ENCODE measurements at places on chromosomes 7 and 10.
A peak's percentile ranks its signal among the peaks of the same experiment; 100 is the strongest.

- no peak for DNase-seq
Measured at GRCh38 chr10:93723153-93723552, 20.8 kb upstream of the FRA10AC1 start.

DNA sequence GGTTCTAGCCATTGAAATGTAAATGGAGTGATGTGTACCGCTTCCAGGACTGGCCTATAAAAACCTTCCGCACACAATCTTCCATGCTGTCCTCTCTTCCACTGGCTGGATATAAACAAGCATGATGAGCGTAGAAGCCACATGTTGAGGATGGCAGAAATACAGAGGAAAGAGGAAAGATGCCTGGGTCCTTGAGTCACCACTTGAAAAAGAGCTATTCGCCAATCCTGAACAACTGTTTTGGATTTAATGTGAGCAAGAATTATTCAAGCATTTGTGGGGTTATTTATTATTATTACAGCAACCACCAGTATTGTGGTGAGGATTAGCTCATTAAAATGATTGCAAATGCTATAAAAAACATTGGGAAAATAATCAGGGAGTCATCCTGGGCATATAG, 45.8 kb upstream of the PLXNA4 start:
- DNase-seq: no peak

GRCh38 chr7:31933481-31933880, 136.7 kb downstream of the PDE1C start:
- peak; percentile 27 for DNase-seq

- peak; percentile 65 for DNase-seq
Measured at GRCh38 chr10:98446151-98446660, 529 bp downstream of the HPS1 start.

DNA sequence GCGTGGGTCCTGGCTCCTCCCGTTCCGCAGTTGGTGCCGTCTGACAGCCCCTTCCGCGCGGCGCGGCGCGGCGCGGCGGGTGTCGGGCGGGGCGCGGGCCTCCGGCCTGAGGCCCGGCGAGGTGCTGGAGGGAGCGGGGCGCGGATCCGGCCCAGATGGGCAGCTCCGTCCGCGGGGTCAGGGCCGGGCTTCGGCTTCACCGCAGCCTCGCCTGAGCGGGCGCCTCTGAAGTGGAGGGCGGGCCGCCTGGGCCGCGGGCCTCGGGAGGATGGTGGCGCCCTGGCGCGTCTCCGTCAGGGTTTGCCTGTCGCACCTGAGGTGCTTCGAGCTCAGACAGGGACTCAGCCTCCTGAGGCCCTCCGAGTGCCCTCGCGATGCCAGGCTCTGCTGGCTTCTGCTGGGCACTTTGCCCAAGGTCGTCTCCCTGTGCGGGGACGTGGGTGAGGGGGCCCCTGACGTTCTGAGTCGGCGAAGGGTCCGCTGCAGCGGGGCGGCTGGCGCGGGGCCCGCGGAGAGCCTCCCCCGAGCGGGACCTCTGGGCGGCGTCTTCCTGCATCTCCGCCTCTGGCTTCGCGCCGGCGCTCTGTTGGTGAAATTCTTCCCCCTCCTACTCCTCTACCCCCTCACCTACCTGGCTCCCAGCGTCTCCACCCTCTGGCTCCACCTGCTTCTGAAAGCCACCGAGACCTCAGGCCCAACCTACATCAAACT, 473 bp downstream of the ADCK2 start:
- DNase-seq: peak; percentile 29

DNA sequence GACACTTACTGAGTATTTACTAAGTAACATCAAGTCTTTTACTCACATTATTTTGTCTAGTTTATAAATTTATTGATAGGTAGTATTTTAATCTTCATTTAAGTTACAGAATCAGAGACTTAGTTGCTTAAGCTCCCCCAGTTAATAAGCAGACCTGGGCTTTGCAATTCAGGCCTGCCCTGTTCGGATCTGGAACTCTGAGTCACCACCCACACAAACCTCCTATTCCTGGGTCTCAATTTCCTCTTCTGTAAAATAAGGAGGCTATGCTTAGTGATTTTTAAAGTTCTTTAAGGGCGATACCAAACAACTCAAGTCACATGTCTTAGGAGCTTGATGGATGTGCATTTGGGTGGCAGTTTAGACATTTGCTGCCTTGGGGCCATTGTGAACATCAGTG, 3.5 kb upstream of the MGAM start:
- peak; percentile 24 for DNase-seq

- no peak for DNase-seq
Measured at GRCh38 chr10:13820119-13820963, 233.6 kb downstream of the PRPF18 start.

DNA sequence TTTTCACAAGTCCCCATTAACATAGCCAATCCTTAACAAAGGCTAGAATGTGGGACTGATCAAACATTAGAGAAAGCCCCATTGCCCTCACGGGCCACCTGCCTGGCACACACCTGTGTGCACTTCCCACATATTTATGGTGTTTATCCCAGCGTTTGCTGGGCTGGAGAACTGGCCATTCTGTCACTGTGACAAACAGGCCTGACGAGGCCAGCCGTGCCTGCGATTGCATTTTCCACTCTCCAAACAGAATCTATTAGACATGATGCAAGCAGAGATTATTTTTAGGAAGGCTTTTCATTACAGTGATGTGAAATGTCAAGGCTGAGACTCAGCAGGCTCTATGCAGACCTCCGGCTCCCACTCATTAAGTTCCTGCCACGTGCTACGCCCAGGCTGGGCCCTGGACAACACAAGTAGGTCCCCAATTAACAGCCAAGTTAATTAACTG, 20.4 kb downstream of the PTPRN2 start:
- no peak for DNase-seq

DNA sequence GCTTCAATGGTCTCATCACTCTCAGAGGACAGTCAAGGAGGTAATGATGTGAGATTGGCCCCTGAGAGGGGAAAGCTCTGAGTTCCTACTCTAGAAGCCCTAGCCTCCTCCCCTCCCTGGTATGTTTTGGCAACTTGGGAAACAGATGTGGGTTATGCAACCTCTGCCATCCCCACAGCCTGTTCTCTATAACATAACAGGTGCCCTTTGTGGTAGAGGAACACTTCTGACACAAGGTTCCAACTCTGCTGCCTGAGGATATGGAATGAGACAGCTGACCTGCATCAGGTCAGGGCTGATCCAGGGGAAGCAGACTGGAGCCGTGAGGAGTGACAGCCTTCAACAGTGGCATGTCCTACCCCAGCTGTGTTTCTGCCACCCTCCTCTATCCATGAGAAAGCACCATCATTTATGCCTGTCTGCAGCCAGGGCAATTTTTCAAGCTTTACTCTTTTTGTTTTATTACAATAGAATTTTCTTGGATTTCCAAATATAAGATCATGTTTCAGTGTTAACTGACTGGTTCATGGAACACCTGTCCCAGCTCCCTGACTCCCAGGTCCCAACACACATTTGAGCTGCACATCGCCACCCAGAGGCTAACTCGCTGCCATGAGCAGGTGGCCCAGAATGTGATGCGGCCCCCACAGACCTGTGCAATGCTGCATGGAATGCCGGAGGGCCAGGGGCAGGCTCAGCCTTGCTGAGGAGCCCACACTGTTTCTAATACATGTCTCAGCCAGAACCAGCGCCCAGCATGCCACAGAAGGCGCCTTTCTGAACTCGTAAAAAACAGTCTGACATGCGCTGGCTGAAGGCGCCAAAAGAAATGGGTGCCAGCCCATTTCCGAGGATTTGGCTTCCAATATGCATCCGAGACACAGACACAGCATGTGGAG, 124.8 kb upstream of the CHST15 start:
- DNase-seq: no peak

GRCh38 chr10:102185272-102185671, 33.1 kb downstream of the NOLC1 start:
- no peak for DNase-seq

GRCh38 chr7:37728747-37729146, 45.2 kb downstream of the GPR141 start:
- DNase-seq: no peak

DNA sequence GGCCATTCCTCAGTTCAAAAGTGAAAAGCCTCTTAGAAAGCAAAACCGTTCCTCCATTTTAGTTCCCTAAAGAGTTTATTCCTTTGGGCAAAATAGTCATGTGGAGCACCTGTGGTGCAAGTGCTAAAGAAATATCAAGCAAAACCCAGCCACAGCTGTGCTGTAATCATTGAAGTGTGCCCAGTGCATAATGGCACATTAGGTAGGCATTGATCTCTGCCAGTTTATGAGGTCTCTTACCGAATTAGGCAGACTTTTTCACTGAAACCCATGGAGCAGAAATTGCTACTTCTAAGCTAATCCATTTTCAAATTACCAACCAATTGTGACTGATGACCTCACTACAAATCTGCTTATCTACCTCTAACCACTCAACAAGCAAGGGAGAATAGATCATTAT, 97.2 kb upstream of the SEMA3A start:
- DNase-seq: no peak

- peak; percentile 51 for DNase-seq
Measured at GRCh38 chr7:22429386-22429785, 70.6 kb downstream of the STEAP1B start.

DNA sequence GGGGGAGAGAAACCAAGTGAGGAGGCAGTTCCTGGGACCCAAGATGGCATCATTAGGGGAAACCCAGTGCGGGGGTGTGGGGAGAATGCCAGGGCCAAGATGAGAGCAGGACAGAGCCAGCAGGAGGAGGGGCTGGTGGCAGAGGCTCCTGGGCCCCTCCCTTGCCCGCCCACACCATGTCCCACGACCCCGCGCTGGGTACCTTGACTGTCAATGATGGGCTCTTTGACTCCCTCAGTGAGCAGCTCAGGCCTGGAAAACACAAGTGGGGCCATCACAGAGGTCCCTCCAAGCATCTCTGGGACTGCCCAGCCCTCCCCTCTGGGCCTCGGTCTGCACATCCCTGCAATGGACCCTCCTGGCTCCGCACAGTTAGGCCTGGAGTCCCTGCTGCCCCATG, 75.4 kb downstream of the RABGEF1 start:
- DNase-seq: no peak

- no peak for DNase-seq
Measured at GRCh38 chr7:93014410-93014809, 103.4 kb downstream of the SAMD9 start.

- DNase-seq: no peak
Measured at GRCh38 chr10:129728246-129728820, 235.7 kb downstream of the EBF3 start.

GRCh38 chr10:75506930-75507329, 75.5 kb downstream of the LRMDA start:
- DNase-seq: no peak

DNA sequence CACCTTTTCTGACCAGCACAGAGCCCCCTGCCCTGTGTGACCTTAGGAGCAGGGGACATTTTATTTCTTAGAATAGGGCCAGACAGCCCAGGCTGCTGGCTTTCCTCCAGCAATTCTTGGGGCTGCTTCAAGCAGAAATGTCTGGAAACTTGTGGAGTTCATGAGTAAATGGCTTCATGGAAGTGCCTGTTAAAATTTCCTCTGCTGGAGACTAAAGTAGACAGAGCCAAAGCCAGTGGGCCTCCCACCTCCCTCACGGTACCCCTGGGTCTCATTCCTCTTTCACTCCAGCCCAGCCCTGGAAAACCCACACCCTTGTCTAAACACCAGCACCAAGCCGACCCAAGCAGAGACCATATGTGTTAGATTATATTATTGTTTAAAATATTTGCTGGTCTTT, 505.5 kb upstream of the ZMIZ1 start:
- no peak for DNase-seq

GRCh38 chr10:108901781-108902618, 1021.3 kb downstream of the XPNPEP1 start:
- DNase-seq: peak; percentile 13

- no peak for DNase-seq
Measured at GRCh38 chr10:92203919-92204623, 86.8 kb downstream of the CPEB3 start.

- no peak for DNase-seq
Measured at GRCh38 chr7:138137423-138138171, 61.3 kb downstream of the AKR1D1 start.

DNA sequence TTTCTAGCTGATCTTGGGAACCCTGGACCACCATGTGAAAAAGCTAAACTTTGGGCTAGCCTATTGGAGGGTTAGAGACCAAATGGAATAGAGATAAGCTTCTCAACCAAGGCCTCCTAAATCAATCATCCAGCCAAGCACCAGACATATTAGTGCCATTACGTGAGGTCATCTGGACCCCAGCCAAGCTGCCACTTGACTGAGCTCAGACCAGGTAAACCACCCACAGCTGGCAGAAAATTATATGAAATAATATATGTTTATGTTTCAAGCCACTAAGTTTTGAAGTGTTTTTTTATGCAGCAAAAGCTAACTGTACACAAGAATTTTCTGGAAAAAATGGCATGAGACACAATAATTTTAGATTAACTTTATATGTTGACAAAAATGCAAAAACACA, 82.6 kb upstream of the PCGF5 start:
- DNase-seq: no peak

DNA sequence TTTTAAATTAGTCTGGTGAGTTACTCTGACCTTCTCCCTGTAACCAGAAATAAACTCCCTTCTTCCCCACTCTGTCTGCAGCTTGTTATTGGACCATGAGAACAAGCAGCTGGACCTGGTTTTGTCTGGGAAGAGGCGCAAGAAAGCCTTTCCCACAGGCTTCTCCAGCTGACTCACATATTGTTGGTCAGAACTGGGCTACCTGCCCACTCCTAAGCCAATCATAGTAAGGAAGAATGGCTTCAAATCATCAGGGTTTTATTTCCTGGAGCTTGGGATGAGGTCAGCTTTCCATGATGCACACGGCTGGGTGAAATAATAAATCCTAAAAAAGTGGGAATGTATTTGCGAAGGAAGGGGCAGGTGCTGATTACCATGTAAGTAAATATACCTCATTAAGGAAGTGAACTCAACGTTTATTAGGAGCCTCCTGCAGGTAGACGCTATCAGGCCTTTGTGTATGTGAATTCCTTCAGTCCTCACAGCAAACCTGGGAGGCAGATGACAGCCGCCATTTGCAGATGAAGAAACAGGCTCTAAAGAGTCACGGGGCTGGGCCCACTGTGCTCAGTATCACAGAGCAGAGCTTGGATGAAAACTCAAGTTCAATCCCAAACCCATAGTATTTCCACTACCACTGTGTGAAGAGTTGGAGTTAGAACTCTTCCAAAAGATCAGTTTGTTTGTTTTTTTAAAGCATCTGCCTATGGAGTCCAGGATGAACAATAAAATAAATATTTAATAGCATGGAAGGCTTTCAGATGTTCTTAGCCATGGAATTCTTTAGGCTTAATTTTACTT, 32.8 kb downstream of the IL15RA start:
- peak; percentile 98 for DNase-seq

GRCh38 chr10:91590904-91591796, 41.7 kb downstream of the PPP1R3C start:
- peak; percentile 75 for DNase-seq

DNA sequence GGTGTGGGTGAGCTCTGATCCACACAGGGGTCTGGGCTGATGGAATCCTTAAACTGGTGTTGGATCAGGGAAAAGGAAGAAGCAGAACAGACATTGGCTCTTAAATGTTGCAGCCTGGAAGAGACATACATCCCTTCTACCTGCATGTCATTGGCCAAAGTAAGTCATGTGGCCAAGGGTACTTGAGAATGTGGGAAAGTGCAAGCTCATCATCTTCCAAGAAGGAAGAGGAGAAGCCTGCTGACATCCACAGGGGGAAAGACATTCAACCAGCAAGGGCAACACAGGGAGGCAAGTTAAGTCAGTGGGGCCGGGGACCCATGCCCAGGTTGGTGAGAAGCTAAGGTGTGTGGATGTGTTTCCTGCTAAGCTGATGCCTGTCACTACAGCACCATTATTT, 272.8 kb upstream of the MKI67 start:
- no peak for DNase-seq

- DNase-seq: no peak
Measured at GRCh38 chr10:4294996-4295792, 510.2 kb upstream of the KLF6 start.

- no peak for DNase-seq
Measured at GRCh38 chr10:100999742-101000126, at the start of gene LZTS2. LZTS2 (plus strand) TSS chr10:100999808; CDS start chr10:101002539, 2,731 bp downstream.

Data from ELR (cell line).